ENCODE measurements at places on chromosomes 7 and 10.
A peak's percentile ranks its signal among the peaks of the same experiment; 100 is the strongest.

DNA sequence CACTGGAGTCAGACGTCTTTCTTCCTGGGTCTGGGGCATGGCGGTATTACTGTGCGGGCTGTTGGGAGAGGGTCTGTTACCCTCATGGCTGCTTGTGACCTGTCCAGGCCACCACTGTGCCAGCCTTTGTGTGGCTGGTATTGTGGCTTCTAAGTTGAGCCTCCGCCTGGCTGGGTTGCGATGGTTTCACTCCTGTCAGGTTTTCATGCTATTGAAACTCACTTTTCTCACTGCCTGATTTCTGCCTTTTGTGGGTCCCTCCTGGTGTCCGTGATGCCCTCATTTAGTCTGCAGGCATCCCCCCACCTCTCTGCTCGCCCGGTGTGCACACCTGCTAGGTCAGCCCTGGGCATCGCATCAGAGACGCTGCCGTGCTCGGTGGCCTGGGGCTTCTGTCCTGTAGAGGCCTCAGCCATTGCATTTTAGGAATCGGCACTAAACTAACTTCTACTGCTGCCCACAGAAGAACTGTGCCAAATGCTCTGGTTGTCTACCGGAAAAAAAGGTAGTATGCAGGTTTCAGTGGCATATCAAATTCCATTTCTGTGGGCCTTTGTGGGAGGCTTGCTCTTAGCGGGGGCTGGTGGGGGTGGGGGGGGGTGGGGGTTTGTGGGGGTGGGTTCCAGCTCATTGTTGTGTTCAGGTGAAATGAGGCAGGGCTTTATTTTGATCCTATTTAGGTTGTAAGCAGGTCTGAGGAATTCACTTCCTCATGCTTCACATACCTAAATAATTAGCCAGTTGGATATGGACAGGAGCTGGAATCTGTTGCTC lies 64.3 kb downstream of the MGMT start:
- DNase-seq = no peak
- H3K4me3 ChIP-seq = no peak overlapping the region
- no peaks in the 10 kb centered on the region for H3K27me3 ChIP-seq
- H3K4me1 ChIP-seq = peaks cover 17% of the 10 kb centered on the region
- peaks cover 5% of the 10 kb centered on the region for H3K36me3 ChIP-seq

- H3K27ac ChIP-seq = no peak overlapping the region
- no peaks in the 10 kb centered on the region for H3K27me3 ChIP-seq
- H3K4me3 ChIP-seq = no peak overlapping the region
- DNase-seq = no peak
- H3K36me3 ChIP-seq = peaks cover 9% of the 10 kb centered on the region
These were observed 64.8 kb downstream of the TNS3 start for GRCh38 chr7:47516985-47517600.

DNA sequence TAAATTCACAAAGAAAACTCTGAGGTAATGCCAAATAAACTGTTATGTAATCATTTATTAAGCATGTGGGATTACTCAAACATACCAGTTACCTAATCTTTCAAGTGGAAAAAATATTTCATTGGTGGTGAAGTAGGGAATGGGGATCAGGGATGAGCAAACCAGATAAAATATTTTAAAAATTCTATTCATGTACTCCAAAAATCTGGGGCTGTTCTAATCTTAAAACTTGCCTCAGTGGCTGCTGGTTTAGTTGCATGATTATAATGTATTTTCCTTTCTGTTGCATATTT lies 19.5 kb downstream of the LMOD2 start:
- no peaks in the 10 kb centered on the region for H3K36me3 ChIP-seq
- DNase-seq = no peak
- no peaks in the 10 kb centered on the region for H3K4me1 ChIP-seq
- no peak overlapping the region for H3K4me3 ChIP-seq
- no peaks in the 10 kb centered on the region for H3K27me3 ChIP-seq

GRCh38 chr7:151086802-151087244 lies 548 bp downstream of the AGAP3 start:
- H3K4me1 ChIP-seq = peaks cover 53% of the 10 kb centered on the region
- peaks cover 34% of the 10 kb centered on the region for H3K27me3 ChIP-seq
- peak overlapping the region; percentile 43 for H3K4me3 ChIP-seq
- H3K36me3 ChIP-seq = no peaks in the 10 kb centered on the region

DNA sequence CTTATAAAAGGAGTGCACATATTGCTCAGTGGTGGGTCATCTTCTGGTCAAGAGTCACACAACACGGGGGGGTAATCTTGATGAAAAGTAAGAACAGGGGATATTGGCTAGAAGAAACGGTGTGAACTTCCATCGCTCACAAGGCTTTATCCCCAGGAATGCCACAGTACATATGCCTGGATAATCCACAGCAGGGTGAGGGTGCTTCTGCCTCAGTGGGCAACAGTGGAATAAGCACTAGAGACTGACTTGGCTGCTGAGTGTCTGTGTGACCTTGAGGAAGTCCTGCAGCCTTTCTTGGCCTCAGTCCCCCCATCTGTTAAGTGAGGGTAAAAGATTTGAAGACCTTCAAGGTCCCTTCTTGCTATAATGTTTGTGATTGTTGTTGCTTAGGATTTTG lies 44.9 kb upstream of the SHH start:
- H3K4me1 ChIP-seq = no peaks in the 10 kb centered on the region
- no peak overlapping the region for H3K27ac ChIP-seq
- DNase-seq = no peak
- H3K4me3 ChIP-seq = no peak overlapping the region
- no peaks in the 10 kb centered on the region for H3K36me3 ChIP-seq

- DNase-seq = no peak
- no peaks in the 10 kb centered on the region for H3K36me3 ChIP-seq
- no peaks in the 10 kb centered on the region for H3K4me1 ChIP-seq
- H3K27me3 ChIP-seq = peaks cover 20% of the 10 kb centered on the region
- no peak overlapping the region for H3K27ac ChIP-seq
These were observed 4.6 kb upstream of the CYP3A4 start for GRCh38 chr7:99788554-99788953.

- H3K27me3 ChIP-seq = no peaks in the 10 kb centered on the region
- no peak for DNase-seq
- H3K4me1 ChIP-seq = no peaks in the 10 kb centered on the region
- H3K4me3 ChIP-seq = no peak overlapping the region
These were observed 329.8 kb upstream of the SEMA3D start for GRCh38 chr7:85516675-85517074.

- H3K4me3 ChIP-seq = no peak overlapping the region
- no peak overlapping the region for H3K27ac ChIP-seq
- peaks cover 5% of the 10 kb centered on the region for H3K4me1 ChIP-seq
- no peaks in the 10 kb centered on the region for H3K36me3 ChIP-seq
These were observed 49.0 kb upstream of the WNT16 start for GRCh38 chr7:121279822-121280221.

DNA sequence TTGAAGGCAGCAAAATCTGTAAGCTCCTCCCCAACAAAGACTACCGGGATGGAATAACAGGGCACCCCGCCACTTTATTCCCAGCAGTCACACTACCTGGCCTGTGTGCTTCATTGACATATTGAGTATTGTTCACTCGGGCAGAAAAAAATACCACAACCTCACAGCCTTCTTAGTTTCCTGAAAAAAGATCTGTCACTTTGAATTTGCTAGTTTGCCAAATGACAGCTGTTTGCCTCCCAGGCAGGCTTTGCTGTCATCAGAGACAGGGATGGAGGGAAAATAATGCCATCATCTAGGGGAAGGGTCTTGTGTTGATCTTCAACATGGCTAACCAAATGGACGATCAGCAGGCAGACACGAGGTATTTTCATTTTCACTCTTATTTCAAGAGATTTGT lies 26.9 kb downstream of the BMPER start:
- no peak overlapping the region for H3K4me3 ChIP-seq
- peaks cover 13% of the 10 kb centered on the region for H3K27me3 ChIP-seq
- no peaks in the 10 kb centered on the region for H3K4me1 ChIP-seq
- H3K36me3 ChIP-seq = no peaks in the 10 kb centered on the region
- H3K27ac ChIP-seq = no peak overlapping the region
- no peak for DNase-seq

GRCh38 chr7:150410680-150411346 lies 31.7 kb downstream of the ZNF775 start:
- no peak overlapping the region for H3K27ac ChIP-seq
- H3K27me3 ChIP-seq = no peaks in the 10 kb centered on the region
- H3K4me1 ChIP-seq = peaks cover 35% of the 10 kb centered on the region
- H3K4me3 ChIP-seq = no peak overlapping the region
- DNase-seq = no peak

DNA sequence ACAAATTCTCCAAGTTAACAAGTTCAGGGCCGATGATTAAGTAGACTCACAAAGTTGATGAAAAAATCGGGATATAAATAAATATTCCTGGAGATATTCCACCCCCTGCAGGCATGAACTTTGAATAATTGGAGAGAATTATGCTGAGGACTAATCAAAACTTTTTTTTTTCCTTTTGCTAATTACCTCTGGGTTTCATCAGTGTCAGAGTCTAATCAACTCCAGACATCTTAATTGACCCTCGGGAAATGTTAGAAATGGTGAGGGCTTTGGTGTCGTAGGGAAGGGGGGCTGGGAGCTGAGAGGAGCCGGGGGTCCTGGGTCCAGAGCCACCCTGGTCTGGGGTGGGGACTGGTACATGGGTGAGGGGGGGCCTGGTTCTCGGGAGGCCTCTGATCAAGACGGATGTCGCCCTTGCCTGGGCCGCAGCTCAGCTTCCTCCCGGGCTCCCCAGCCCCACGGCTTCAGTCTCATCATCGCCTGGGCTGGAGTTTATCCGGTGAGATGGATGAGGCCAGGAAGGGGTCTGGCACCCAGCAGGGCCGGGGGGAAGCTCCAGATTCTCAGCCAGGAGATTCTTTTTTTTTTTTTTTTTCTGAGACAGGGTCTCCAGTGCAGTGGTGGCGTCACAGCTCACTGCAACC lies 30.4 kb upstream of the ELFN1 start:
- H3K36me3 ChIP-seq = no peaks in the 10 kb centered on the region
- H3K4me1 ChIP-seq = no peaks in the 10 kb centered on the region
- no peak overlapping the region for H3K4me3 ChIP-seq
- no peak for DNase-seq
- no peak overlapping the region for H3K27ac ChIP-seq
- H3K27me3 ChIP-seq = no peaks in the 10 kb centered on the region

DNA sequence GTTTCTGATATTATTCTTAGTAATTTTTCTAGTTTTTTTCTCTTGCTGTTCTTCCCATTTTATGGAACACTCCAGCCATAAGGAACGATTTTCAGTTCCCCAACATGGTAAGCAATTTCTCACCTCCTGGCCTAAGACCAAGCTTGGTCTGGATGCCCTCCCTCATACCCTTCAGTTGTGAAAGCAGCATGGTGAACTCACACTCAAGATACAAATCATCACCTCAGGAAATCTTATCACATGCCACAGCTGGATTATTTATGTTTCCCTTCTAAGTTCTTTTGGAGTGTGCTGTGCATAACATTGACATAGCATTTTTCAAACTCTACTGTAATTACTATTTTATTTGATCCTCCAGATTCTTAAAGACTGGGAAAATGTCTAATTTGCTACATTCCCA lies 216.6 kb downstream of the AGMO start:
- no peak overlapping the region for H3K27ac ChIP-seq
- no peak overlapping the region for H3K4me3 ChIP-seq
- no peaks in the 10 kb centered on the region for H3K36me3 ChIP-seq
- DNase-seq = no peak
- H3K4me1 ChIP-seq = no peaks in the 10 kb centered on the region

- no peak for DNase-seq
- no peaks in the 10 kb centered on the region for H3K36me3 ChIP-seq
- no peak overlapping the region for H3K27ac ChIP-seq
- H3K4me3 ChIP-seq = no peak overlapping the region
- no peaks in the 10 kb centered on the region for H3K4me1 ChIP-seq
These were observed 85.6 kb upstream of the FRMD4A start for GRCh38 chr10:14416308-14416700.

GRCh38 chr7:50667338-50667737 lies 102.1 kb upstream of the DDC start:
- no peak overlapping the region for H3K27ac ChIP-seq
- no peak for DNase-seq
- H3K4me3 ChIP-seq = no peak overlapping the region
- H3K27me3 ChIP-seq = no peaks in the 10 kb centered on the region
- H3K36me3 ChIP-seq = no peaks in the 10 kb centered on the region

DNA sequence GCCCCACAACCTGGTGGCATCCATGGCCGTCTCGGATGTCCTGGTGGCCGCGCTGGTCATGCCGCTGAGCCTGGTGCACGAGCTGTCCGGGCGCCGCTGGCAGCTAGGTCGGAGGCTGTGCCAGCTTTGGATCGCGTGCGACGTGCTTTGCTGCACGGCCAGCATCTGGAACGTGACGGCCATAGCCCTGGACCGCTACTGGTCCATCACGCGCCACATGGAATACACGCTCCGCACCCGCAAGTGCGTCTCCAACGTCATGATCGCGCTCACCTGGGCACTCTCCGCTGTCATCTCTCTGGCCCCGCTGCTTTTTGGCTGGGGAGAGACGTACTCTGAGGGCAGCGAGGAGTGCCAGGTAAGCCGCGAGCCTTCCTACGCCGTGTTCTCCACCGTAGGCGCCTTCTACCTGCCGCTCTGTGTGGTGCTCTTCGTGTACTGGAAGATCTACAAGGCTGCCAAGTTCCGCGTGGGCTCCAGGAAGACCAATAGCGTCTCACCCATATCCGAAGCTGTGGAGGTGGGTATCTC lies 1.1 kb downstream of the HTR5A start:
- H3K27me3 ChIP-seq = peaks cover 34% of the 10 kb centered on the region
- no peaks in the 10 kb centered on the region for H3K4me1 ChIP-seq
- H3K4me3 ChIP-seq = no peak overlapping the region
- H3K36me3 ChIP-seq = no peaks in the 10 kb centered on the region
- H3K27ac ChIP-seq = no peak overlapping the region

GRCh38 chr10:20870834-20871233 lies 26.3 kb downstream of the NEBL start:
- H3K36me3 ChIP-seq = no peaks in the 10 kb centered on the region
- no peak for DNase-seq
- no peak overlapping the region for H3K4me3 ChIP-seq
- H3K4me1 ChIP-seq = no peaks in the 10 kb centered on the region

DNA sequence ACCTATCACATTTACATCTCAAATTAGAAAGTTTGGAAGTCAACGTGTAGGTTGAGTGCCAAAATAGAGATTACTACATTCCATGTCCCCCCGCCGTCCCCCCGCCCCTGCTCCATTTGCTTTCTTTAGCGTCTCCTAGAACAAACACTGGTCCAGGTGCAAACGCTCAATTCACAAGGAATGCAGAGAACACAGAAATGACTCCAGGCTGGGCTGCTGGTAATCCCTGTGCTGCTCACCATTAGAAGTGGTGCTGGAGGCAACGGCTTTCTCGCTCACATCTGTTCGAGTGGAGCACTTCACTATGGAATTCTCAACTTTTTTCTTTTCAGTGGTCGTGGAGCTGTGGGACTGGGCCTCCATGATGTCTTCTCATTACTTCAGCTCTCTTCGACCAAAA lies 14.1 kb downstream of the GLI3 start:
- H3K36me3 ChIP-seq = no peaks in the 10 kb centered on the region
- peaks cover 8% of the 10 kb centered on the region for H3K27me3 ChIP-seq
- H3K27ac ChIP-seq = no peak overlapping the region
- no peak overlapping the region for H3K4me3 ChIP-seq
- no peaks in the 10 kb centered on the region for H3K4me1 ChIP-seq

DNA sequence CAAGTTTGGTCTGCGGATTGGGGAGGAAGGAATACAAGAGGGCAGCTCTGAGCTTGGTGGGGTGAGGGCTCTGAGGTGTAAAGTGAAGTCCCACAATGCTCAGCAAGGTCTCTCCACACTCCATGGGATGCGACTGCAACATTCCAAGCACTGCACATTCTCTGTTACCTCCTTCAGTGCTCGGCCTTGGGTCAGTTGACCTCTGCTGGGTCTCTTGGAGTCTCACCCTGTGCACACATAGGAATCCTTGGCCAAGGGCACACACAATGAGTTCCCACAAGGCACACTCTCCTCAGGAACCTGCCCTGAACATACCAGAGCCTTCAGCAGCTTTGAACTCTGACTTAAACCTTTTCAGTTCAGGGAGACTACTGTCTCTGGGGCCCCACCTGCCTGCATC lies 2.4 kb upstream of the WDFY4 start:
- H3K4me3 ChIP-seq = no peak overlapping the region
- H3K36me3 ChIP-seq = no peaks in the 10 kb centered on the region
- no peaks in the 10 kb centered on the region for H3K27me3 ChIP-seq
- no peak for DNase-seq
- H3K4me1 ChIP-seq = peaks cover 69% of the 10 kb centered on the region
